Activated B cell treated with CpG ODN at 0.5 μM for 24 hours (primary cell): ENCODE measurements at places on chromosomes 6 and 20.

GRCh38 chr6:114055349-114055748 is 84.4 kb upstream of the HDAC2 start:
- no peak for DNase-seq

DNA sequence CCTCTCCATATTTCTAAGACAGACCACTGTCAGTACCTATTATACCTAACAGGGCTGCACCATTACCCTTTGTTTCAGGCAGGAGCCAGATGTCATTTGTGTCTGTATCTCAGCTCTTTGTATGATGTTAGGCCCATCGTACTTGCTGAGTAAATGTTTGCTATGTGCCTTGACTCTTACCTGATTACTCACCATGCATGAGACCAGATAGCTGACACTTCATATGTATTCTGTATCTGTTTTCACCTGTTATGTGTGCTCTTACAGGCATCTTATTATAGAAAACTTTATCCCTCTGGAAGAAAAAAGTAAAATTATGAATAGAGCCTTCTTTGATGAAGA is 31.7 kb upstream of the ASXL1 start:
- no peak for DNase-seq

GRCh38 chr6:38420207-38420606 is 219.5 kb downstream of the BTBD9 start:
- no peak for DNase-seq

DNA sequence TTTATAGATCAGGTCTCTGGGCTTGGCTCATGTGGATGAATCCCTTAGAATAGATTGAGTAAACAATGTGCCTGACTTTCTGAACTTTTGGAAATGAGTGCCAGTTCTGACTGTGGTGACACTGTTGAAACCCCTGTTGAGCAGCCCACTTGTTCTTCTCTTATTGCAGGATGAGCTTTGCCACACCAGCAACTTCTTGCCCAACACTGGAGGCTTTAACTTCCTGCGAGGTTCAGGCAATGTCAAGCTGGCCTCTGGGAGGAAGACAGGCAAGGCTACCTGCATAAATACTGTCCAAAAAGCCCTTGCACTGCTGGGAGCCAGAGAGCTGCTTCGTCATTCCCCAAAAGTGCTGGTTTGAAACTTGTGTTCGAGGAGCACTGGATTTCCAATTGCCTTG is 32.8 kb upstream of the SMIM8 start:
- no peak for DNase-seq
